ENCODE measurements at places on chromosomes 1 and 21.

DNA sequence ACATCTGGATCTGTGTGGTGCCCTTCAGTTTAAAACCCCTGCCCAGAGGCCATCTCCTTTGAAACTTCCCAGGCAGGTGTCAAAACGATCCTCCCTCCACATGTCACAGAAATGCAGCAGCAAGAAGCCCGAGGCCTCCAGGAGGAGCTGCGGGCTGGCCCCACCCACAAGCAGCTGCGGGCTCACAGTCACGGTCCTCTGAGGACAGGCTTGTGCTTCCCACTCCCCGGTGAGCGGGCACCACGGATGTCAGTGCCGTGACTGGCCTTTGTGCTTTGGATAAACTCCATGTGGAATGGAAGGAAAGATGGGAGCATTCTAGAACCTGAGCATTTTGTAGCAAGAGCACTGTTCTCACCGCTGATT is 65.8 kb downstream of the SIK1 start:
- DNase-seq, result no peak

DNA sequence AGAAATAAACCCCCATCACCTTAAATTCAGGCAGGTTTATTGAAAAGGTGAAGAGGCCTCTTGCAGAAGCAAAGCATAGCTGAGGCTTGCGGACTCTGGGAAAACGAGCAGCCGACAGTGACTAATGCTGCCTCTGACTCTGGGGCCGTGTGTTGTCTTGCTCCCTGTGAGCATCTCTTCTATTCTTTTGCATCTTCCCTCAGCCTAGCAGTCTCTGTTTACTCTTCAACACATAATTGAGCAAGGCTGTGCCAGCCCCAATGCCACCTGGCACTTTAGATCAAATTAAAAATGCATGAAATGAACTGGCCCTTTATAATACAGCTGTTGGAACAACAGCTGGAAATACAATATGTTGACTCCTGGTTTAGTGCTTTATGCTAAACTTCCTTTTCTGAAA is 18.4 kb upstream of the REG4 start:
- DNase-seq, result no peak

DNA sequence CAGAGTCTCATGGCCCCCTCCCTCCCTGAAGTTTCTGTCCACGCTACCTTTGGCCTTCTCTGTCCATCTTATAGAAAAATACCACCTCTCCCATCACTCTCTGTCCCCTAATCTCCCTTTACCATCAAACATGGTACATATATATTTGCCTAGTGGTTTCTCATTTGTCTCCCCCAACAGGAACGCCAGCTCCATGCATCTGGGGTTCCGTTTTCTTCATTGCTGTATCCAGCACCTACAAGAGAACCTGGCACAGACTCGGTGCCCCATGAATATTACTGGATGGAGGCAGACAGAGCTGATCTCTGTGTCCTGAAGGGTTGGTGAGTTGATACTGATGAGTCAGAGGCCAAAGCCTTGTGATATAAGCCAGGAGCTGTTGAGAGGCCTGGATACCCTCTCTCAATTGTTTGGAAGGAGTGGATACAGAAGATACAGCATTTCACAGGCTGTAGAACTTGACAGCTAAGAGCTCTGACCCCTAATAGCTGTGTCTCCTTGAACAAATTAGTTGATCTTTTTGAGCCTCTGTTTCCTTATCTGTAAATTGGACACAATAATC is 21.9 kb downstream of the HEYL start:
- no peak for DNase-seq

DNA sequence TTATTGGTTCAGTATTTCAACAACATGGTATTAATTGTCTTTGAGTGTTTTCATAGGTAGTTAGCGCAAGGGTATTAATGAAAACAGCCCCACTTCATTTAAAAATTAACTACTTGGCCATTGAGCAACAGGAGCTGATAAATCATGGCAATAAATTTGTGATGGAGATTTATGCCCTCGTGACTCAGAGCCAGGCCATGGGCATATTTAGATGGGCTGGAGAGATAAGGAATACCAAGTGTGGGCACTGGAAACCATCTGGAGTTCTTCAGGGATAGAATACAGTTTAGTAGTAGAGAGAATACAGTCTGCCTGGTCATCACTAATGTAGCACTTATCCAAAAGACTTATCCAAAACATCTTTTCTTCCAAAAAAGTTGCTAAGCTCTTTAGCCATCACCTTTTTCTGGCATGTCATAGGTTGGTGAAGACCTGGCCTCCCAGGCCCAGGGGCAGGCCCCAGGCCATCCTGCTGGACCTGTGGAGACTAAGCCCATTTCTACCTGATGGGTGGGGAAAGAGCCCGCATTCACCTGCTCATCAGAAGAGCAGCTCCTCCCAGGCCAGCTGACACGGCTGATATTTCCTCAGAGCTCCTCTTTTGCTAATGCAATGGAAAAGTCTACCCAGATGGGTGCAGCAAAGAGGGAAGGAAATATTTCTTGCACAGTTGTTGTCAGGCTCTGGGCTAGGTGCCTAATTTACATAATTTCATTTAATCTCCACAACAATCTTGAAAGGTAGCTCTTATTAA is 238.0 kb downstream of the TM2D1 start:
- DNase-seq, result no peak

GRCh38 chr1:208997726-208998312 is 585.7 kb upstream of the CAMK1G start:
- no peak for DNase-seq

DNA sequence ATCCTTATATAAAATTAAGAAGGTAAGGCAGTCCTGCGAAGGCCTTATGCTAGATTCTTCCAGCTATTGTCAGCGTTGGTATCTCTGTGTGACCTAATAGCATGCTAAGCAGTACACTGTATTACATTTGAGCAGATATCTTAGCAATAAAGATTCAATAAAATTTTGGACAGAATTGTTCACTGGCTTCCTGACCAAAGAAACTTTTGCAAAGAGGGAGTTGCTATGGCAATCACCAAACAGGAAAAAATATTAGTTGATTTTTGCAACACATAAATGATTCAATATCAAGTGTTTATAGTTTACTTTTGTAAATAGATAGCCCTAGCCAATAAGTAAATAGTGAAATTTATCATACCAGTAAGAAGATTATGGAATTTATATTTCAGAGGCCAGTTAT is 31.0 kb upstream of the PLEKHO1 start:
- DNase-seq, result no peak

DNA sequence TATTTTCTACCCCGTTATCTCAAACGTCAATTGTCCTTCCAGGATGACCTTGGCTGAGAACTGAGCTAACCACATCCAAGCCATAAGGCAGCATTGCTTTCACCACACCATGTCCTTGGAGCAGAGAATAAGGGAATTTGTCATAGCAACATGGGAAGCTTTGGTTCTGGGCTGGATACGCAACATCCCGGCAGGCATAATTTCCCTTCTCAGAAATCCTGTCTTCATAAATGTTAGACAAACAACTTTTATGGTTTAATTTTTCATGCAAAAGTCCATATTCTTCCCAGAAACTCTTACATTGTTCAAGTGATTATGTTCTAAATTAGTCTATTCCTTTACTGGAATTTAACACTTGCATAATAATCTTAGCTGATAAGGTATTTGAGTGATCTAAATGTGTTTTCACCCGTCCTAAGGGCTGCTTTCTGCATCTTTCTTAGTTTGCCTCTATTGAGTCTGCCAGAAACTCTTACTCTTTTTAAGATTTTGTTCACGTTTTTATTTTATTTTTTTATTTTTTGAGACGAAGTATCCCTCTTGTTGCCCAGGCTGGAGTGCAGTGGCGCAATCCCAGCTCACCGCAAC is 51.8 kb downstream of the KCNJ15 start:
- no peak for DNase-seq

DNA sequence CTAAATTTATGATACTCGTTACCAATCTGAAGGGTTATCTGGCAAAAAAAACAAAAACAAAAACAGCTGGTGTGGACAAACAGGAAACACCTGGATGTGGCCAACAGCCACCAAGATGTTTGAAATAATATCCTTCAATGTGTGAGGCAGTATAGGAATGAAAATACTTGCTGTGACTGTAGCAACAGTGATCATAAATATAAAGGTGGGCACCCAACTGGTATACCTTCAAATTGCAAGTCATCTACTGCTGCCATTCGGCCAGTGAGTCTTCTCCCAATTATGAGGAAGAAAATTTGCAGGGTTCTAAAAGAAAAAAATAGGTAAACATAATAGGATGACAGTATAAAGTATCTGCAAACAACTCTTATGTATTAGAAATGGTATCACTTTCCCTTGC is 916 bp downstream of the YIPF1 start:
- no peak for DNase-seq

GRCh38 chr21:18959817-18960216 is 556.2 kb upstream of the TMPRSS15 start:
- no peak for DNase-seq

DNA sequence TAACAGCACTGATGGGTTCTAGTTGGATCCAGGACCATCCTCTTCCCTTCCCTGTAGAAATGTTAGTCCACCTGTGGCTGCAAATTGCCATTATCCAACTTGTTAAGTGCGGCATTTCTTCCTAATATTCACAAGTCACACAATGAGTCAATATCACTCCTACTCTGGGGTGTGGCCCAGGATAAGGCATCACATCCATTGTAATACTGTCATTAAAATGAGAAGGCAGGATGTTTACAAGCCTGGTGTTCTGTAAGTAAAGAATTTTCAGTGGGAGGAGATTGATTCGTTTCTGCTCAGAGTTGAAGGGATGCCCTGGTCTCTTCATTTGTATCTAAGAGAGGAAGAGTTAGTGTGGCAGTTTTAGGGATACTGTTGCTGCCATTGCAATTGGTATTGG is 18.1 kb upstream of the ARHGAP29 start:
- DNase-seq, result no peak

GRCh38 chr1:217895841-217896240 is 264.7 kb downstream of the SPATA17 start:
- DNase-seq, result no peak

DNA sequence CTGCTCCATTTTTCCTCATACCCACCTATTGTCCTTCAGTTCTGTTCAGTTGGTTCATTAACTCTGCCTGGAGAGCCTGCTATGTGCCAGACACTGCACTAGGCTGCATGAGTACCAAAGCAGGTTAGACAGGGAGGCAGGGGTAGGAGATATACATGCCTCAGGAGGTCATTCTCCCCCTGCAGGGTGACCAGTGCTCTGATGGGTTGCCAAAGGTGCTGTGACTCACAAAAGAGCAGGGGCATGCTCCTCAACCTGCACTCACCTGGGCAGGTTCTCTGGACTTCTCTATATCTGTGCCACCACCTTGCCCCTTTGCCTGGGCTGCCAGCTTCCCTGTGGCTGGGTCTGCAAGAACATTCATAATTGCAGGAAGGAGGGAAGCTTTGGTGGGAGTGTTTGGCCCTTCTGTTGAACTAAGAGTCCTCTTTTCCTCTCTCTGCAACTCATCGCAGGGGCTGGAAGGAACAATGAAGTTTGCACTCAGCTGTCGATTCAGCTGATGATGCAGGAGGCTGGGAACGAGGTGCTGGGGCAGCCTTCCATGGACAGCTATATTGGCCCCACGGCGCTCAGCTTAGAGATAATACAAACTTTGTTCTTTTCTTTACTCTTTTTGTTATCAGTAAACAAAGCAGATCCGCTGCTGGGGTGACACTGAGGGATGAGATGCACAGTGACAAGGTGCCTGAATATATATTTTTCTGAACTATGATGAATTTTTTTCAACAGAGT is 356.4 kb upstream of the PLXNA2 start:
- DNase-seq, result no peak

GRCh38 chr1:229006121-229006870 is 264.6 kb upstream of the RAB4A start:
- no peak for DNase-seq

DNA sequence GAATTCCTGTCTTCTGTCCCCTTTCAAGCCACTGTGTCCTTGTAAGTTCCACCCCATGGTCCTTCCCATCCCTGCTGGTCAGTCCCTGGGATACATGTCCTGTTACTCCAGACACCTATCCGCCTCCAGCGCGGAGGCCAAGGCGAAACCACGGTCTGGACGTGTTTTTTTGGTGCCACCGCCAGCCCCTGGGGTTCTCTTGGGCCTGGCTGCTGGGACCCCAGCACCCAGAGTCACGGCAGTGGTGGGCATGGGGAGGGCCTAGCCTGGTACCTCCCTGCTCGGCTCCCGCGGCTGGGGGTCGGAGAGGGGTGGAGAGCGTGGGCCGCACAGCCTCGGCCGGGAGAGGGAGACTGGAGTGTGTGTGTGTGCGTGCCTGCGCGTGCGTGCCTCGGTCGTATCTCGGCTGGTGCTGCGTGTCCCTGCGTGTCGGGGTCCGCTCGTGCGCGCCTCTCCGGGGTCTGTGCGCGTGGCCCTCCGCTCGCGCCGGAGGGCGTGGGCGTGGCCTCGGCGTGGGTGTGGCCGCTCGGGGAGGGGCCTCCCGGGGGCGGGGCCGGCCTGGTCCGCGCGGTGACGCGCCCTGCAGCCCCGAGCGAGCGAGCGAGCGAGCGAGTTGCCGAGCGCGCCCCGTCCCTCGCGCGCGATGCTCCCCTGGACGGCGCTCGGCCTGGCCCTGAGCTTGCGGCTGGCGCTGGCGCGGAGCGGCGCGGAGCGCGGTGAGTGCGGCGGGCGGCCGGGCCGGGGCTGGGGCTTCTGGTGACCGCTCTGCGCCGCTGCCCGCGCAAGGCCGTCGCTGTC is at the start of gene VWA1:
Gene VWA1 (plus strand): TSS at position 585 of the 798 bp plus-strand sequence. CDS start 59 bp downstream, at position 644.
- peak; percentile 46 for DNase-seq

DNA sequence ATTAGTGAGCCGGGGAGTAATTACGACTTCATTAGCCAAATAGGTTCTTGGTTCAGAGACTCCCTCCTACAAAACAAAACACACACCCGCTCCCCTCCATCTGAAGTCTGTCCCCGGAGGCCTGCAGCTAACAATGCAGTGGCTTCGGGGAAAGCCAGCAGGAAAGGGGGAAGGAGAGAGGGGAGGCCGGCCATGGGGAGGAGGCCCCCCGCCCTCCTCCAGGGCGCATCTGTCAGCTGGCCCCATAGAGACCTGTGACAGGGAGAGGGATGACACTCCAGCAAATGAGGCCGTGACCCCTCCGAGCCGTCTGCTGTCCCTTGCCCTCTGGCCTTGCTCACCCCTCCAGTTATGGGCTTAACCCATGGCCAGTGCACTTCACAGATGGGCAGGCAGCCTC is 12.1 kb upstream of the CNTN2 start:
- DNase-seq, result no peak

DNA sequence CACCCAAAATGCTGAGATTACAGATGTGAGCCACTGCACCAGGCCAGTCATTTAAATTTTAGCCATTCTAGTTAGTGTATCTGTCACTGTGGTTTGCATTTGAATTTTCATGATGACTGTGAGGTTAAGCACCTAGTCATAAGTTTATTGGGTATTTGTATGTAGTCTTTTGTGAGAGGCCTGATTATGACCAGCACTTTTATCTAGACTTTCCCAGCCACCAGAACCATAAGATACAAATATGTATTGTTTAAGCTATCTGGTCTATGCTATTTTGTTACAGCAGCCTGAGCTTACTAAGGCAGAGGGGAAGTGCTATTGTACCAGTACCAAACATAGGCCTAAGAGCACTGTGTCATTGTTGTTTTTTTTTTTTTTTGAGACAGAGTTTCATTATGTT is 19.9 kb upstream of the DNAJC6 start:
- DNase-seq, result no peak

GRCh38 chr1:227227761-227228160 is 90.5 kb downstream of the CDC42BPA start:
- DNase-seq, result no peak

GRCh38 chr1:222583079-222583478 is 6.7 kb downstream of the TAF1A start:
- DNase-seq, result no peak
